GM12878 (cell line): ENCODE measurements at places on chromosomes 16 and 17.

DNA sequence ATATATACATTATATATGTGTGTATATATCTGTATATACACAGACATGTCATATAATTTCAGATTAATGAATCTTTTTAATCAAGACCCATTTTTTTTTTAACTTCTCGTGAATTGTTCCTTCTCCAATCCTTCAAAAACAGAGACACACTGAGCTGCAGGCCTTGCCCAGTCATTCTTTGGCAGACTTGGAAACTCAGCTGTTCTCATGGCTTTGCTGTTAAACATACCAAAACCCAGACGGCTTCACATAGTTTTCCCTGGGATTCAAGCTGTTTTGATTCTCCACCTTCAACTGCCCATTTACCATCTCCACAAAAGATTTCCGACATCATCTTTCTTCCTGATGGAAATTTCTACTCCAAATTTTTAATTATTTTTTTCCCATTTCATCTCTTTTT is 148.7 kb downstream of the KCNJ2 start:
- no peak for DNase-seq

- DNase-seq = no peak
These were observed 30.1 kb upstream of the DYNLL2 start for GRCh38 chr17:58052945-58053715.

- DNase-seq = no peak
These were observed 5.4 kb downstream of the SCPEP1 start for GRCh38 chr17:56983366-56983765.

DNA sequence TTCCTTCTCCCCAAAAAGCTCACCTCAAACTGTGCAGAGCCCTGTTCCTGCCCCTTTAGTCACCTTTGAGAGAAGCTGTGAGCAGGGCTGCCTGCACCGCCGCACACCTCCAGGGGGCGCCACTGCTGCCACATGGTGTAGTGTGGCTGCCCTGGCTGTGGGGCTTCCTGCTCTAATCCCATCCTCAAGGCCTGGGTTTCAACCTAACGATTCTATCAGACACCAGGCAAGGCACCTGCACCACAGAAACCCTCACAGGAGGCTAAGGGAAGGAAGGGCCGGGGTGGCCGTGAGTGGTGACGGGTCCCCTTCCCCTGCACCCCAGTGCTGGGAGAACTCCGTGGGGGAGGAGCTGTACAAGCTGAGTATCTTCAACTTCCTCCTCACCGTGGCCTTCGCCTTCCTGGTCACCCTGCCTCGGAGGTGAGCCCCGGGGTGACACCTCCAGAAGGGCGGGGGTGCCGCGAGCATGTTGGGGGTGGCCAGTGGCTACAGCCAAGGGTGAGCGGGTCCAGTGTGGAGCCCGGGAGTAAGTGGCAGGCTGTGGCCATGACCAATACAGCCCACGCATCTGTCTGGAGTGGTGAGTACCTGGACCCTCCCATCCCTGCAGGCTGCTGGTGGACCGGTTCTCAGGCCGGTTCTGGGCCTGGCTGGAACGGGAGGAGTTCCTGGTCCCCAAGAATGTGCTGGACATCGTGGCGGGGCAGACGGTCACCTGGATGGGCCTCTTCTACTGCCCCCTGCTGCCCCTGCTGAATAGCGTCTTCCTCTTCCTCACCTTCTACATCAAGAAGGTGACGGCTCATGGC is 7.0 kb downstream of the TMC8 start:
- no peak for DNase-seq

DNA sequence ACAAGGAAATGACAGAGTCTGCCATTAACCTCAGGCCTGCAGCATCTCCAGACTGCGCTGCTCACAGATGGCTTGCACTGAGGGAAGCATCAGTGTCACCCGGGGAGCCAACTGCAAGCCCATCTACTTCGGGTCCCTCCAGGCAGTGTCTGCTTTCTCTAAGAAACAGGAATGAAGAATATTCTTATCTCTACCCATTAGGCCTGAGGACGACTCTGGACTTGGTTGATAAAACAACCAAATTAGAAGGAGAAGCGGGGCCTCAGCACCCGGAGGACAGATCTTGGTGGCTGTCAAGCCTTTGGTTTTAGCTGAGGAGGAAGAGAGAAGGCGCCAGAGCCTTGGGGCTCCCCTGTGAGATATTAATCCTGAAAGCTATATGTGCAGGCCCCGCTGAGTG is 19.5 kb upstream of the MGAT5B start:
- no peak for DNase-seq

- DNase-seq = no peak
These were observed 243.3 kb downstream of the MSI2 start for GRCh38 chr17:57499648-57500049.

DNA sequence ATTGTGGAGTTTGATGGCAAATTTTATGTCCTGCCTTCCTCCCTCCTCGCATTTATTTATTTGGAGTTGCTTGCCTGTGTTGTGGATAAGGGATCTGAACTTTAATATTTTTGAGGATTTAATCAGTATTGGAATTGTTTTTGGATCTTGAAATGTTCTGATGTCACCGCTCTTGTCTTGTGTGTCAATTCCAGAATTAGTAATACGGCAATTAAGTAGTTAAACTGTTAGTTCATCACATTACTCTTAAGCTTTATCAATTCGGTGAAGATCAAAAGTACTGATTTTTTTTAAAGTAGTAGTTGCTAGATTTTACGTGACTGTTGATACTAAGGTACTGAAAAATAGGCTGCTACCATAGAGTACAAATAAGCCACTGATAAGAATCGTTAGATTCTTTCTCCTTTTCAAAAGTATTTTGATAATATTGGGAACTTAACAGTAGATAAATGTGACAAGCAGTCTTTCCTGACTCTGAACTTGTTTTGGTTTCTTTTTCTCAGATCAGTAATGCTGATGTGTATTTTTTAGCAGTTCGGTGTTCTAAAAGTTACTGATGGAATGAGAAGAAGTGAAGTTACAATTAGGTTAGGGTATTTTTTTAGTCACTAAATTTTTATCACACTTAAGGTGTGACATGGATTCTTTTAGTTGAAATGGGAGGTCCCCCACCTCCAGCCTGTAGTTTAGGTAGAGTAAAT is 2.0 kb downstream of the RBBP6 start:
- no peak for DNase-seq

DNA sequence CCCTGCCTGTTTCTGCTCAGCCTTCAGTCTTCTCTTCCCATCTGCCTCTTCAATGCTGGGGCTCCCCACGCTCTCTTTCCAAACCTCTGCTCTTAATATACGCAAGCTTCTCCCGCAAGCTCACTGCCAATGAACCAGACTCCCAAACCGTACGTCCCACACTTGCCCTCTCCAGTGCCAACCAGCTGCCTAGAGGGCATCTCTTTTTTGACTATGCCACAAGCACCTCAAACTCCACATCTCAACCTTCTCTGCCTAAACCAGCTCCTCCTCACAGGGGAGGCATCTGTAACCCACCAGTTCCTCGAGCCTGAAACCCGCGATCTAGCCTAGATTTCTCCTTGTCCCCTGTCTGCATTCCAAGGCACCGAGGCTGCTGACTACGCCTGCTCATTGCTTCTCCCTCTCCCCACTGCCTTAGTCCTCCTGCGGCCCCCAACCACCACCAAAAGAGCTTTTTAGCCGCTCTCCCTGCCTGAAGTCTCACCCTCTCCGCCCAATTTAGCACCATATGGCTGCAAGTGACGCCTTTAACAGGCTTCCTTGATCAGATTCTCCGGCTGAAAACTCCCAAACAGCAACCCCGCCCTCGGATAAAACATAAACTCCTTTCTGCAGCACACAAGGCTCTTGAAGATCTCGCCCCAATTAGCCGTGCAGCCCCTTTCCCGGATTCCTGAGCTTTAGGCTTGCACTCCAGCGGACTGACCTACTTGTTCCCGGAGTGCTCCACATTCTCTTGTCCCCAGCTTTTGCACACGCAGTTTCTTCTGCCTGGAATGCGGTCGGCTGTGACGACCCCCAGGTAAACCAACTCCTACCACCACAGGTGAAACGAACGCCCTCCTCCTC is 1.5 kb downstream of the GGA2 start:
- no peak for DNase-seq

- no peak for DNase-seq
These were observed 28.9 kb downstream of the ADCY9 start for GRCh38 chr16:4087099-4087885.

- DNase-seq = no peak
These were observed 8.6 kb downstream of the CYB561 start for GRCh38 chr17:63437287-63438091.
